Thyroid gland (tissue), 4 donors: ENCODE measurements at places on chromosomes 3 and 15.

DNA sequence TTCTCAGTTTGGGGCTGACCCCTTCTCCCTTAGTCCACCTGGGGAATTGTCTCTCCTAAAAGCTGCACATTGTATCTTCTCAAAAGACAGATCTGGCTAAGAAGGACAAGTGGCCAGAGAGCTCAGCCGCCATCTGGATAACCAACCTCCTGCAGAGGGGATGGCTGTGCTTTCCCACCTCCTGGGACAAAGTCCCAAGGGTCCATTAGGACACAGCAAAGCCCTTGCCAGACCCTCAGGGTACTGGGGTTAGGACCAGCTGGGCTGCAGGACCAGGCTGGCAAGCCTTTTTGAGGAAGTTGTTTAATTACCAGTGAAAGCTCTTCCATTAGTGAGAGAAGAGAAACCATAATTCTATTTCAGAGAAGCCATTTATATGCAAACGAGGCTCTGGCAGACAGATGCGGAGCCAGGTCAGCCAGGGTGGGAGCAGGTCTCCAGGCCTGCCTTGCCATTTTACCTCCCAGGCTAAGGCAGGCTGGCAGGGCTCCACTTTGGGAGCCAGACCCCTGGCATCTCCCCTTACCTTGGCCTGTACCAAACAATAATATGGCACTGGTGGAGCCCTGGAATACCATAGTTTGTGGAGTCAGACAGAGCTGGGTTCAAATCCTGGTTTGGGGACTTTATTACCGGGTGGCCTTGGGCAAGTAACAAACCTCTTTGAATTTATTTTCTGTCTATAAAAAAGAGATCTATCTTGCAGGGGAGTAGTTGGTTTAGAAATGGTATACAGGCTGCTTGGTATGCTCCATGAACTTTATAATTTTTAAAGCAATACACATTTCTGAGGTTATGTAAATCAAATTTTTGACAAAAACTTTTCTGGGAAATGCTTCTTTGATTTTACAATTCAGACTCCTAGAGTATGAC lies 17.9 kb downstream of the SHF start:
- peaks cover 22% of the 10 kb centered on the region for H3K4me1 ChIP-seq
- no peak for DNase-seq
- H3K36me3 ChIP-seq, result no peaks in the 10 kb centered on the region
- no peaks in the 10 kb centered on the region for H3K27me3 ChIP-seq

- peaks cover 13% of the 10 kb centered on the region for H3K4me1 ChIP-seq
- H3K27me3 ChIP-seq, result no peaks in the 10 kb centered on the region
- H3K27ac ChIP-seq, result no peak overlapping the region
- peak; percentile 3 for DNase-seq
- no peaks in the 10 kb centered on the region for H3K36me3 ChIP-seq
Observed at GRCh38 chr15:74565381-74566085, 24.5 kb downstream of the ARID3B start.

GRCh38 chr3:96169111-96169766 lies 645.2 kb upstream of the EPHA6 start:
- no peaks in the 10 kb centered on the region for H3K36me3 ChIP-seq
- H3K27me3 ChIP-seq, result no peaks in the 10 kb centered on the region
- H3K27ac ChIP-seq, result no peak overlapping the region
- no peak for DNase-seq

DNA sequence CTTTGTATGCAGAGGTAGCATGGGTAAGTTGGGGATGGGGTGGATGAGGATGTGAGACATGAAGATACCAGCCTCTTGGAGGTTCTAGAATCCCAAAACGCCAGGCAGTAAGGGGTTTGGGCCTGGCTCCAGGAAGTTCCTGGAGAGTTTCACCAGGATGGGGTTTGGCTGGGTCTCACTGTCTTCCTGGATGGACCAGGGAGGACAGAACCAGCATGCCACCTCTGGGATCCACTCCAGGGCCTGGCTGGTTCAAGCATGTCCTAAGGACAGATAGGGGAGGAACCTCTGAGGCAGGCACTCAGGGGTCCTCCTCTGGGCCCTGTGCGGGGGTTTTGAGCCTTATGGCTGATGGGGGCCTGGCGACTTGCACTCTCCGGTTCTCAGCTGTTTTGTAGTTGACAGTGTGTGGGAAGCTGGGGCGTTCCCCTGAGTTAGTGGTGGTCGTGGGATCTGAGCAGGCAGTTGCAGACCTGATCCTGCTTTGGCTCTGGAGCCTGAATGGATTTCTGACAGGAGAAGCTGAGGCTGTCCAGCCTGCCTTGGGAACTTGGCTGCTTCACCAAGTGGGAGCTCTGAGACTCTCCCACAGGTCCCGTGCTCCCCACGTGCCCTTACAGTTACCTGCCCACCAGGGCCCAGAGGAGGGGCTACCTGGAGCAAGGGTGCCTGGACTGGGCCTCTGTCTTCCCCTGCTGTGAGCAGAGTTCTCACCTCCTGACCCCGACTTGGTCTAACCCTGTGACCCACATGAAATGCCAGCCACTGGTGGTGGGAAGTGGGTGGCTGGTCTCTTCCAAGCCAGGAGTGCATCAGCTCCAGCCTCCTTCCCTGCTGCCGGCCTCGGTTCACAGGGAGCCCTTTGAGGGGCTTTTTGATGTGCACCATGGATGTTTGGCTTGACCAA lies 128.4 kb downstream of the EEFSEC start:
- H3K36me3 ChIP-seq, result no peaks in the 10 kb centered on the region
- peak; percentile 35 for DNase-seq
- peaks cover 55% of the 10 kb centered on the region for H3K4me1 ChIP-seq
- H3K27ac ChIP-seq, result peak overlapping the region; percentile 85
- no peak overlapping the region for H3K4me3 ChIP-seq

DNA sequence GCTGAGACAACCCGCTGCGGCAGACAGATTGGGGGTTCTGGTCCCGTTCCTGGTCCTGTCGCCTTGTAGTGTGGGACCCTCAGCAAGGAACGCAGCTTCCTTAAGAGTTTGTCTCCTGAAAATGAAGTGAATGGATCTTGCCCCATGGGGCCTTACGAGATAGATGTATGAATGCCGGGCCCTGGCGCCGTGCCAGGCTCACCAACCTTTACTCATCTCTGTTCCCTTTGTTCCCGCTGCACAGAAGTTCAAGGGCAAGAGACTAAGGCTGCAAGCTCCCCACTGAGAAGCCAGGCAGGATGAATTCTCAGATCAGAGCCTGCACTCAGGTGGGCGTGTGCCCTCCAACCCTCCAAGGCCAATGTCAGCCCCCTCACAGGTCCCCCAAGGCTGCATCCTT lies 162.7 kb upstream of the IQSEC1 start:
- no peak overlapping the region for H3K27ac ChIP-seq
- no peaks in the 10 kb centered on the region for H3K36me3 ChIP-seq
- H3K4me3 ChIP-seq, result no peak overlapping the region
- no peaks in the 10 kb centered on the region for H3K4me1 ChIP-seq
- DNase-seq, result no peak

DNA sequence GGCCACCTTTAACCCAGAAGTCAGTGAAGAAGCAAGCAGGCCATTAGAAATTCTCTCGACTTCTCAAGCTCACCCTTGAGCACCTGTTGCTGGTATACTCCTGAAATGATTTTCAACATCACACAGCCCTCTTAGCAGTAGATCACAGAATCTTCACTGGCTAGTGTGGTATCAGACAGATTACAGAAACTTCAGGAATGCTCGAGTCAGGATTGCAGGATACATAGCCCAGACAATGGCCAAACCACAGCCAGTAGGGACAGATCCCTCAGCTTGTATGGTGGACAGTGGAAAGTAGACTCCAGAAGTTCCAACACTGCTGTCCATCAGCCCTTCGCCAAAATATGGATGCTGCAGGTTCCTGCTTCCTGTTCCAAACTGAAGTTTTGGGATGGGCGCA lies 4.5 kb upstream of the KLHL40 start:
- no peaks in the 10 kb centered on the region for H3K36me3 ChIP-seq
- H3K4me3 ChIP-seq, result no peak overlapping the region
- H3K27me3 ChIP-seq, result no peaks in the 10 kb centered on the region
- no peak for DNase-seq
- H3K4me1 ChIP-seq, result peaks cover 1% of the 10 kb centered on the region
- H3K27ac ChIP-seq, result no peak overlapping the region

DNA sequence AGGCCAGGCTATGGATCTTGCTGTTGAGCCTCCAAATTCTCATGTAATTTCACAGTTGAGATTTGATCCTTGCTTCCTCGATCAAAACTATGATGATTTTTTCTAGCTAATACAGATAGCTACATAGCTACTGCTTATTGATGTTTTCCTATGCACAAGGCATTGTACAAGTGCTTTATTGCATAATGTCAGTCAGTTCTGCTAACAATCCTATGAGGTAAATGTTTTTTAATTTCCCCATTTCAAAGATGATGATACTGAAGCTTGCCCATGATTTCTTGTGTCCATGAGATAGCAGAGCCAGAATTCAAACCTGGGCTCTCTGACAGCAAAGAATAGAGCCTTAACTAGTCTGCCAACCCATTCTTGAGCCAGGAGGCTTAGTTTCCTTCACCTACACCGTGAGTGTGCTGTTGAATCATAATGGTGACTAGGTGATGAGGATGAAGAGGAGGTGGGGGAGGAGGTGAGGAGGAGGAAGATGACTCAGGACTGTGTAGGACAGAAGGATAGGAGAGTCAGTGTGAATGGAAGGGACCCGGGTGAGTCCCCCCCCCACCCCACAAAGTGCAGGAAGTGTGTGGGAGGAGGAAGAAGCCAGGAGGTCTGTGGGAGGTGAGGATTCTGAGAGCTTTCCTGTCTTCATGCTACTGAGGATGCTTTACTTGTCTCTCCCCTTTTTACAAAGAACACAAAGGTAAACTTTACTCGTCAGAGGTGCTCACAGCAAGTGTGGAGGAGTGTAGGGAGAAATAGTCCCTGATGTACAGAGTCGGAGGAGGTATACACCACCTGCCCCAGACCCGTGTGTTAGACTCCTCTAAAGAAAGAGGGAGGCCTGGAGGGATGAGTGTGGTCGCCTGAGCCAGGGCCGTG lies 3.6 kb downstream of the TAGLN3 start:
- no peak overlapping the region for H3K4me3 ChIP-seq
- no peaks in the 10 kb centered on the region for H3K27me3 ChIP-seq
- peaks cover 4% of the 10 kb centered on the region for H3K4me1 ChIP-seq
- H3K36me3 ChIP-seq, result no peaks in the 10 kb centered on the region
- no peak for DNase-seq

- no peaks in the 10 kb centered on the region for H3K27me3 ChIP-seq
- DNase-seq, result no peak
- no peaks in the 10 kb centered on the region for H3K36me3 ChIP-seq
Observed at GRCh38 chr3:20945892-20946291, 759.9 kb upstream of the SGO1 start.

GRCh38 chr15:90099868-90100831 lies 2.1 kb downstream of the IDH2 start:
- H3K4me1 ChIP-seq, result peaks cover 41% of the 10 kb centered on the region
- H3K4me3 ChIP-seq, result no peak overlapping the region
- DNase-seq, result peak; percentile 57
- no peaks in the 10 kb centered on the region for H3K36me3 ChIP-seq
- H3K27me3 ChIP-seq, result no peaks in the 10 kb centered on the region

- H3K36me3 ChIP-seq, result no peaks in the 10 kb centered on the region
- no peak for DNase-seq
- peak overlapping the region; percentile 86 for H3K27ac ChIP-seq
Observed at GRCh38 chr3:171356251-171356650, 104.0 kb downstream of the TNIK start.

GRCh38 chr3:5014391-5014790 lies 35.2 kb downstream of the BHLHE40 start:
- no peak for DNase-seq
- H3K4me1 ChIP-seq, result peaks cover 8% of the 10 kb centered on the region
- H3K4me3 ChIP-seq, result no peak overlapping the region
- no peaks in the 10 kb centered on the region for H3K27me3 ChIP-seq
- H3K36me3 ChIP-seq, result no peaks in the 10 kb centered on the region

DNA sequence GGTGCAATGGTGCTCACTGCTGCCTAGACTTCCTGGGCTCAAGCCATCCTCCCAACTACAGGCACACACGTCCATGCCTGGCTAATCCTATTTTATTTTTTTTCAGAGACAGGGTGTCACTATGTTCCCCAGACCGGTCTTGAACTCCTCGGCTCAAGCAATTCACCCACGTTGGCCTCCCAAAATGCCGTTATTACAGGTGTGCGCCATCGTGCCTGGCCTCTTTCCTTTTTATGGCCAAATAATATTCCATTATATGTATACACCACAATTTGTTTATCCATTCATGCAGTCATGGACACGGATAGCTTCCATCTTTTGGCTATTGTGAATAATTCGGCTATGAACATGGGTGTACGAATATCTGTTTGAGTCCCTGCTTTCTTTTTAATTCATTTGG lies 962 bp upstream of the NEK4 start:
- H3K27ac ChIP-seq, result no peak overlapping the region
- no peak overlapping the region for H3K4me3 ChIP-seq
- peaks cover 12% of the 10 kb centered on the region for H3K4me1 ChIP-seq
- no peaks in the 10 kb centered on the region for H3K36me3 ChIP-seq
- no peaks in the 10 kb centered on the region for H3K27me3 ChIP-seq

DNA sequence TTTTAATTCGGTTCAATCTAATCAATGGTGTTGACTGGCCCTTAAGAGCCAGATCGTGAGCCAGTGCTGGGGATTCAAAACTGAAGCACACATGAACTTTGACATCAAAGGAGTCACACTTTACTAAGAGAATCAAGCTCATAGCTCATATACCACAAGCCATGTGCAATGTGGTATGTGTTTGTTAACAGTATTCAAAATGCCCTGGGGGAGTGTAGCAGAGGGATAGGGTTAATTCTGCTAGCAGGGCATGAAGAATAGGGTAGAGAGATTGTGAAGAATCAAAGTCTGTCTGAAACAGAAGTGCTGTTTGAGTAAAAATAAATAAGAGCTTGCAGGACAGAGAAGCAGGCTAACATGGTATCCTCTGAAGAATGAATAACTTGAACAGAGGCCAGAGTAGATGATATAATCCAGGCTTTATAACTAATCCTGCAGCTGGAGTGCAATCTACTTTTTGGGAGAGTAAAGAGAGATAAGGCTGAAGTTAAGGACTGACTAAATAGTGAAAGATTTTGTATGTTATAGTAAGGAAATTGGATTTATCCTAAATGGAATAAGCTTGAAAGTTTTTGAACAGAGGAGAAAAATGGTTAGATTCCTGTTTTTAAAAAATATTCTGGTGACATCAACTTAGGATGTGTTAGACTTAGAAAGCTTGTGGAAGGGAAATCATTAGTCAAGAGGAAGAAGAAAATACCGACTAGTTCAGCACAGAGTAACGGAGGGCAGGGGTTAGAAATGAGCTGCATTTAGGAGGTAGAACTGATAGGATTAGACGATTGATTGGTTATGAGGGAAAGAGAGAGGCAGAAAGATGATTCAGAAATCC lies 292.0 kb downstream of the NFKBIZ start:
- no peaks in the 10 kb centered on the region for H3K36me3 ChIP-seq
- no peaks in the 10 kb centered on the region for H3K27me3 ChIP-seq
- H3K27ac ChIP-seq, result no peak overlapping the region
- no peak overlapping the region for H3K4me3 ChIP-seq
- DNase-seq, result no peak

- H3K27me3 ChIP-seq, result no peaks in the 10 kb centered on the region
- peaks cover 68% of the 10 kb centered on the region for H3K4me1 ChIP-seq
- H3K4me3 ChIP-seq, result no peak overlapping the region
- H3K36me3 ChIP-seq, result no peaks in the 10 kb centered on the region
- H3K27ac ChIP-seq, result no peak overlapping the region
- DNase-seq, result peak; percentile 70
Observed at GRCh38 chr3:52091586-52092270, 35.4 kb upstream of the DUSP7 start.
